ENCODE measurements at places on chromosomes 12 and 14.
A peak's percentile ranks its signal among the peaks of the same experiment; 100 is the strongest.

DNA sequence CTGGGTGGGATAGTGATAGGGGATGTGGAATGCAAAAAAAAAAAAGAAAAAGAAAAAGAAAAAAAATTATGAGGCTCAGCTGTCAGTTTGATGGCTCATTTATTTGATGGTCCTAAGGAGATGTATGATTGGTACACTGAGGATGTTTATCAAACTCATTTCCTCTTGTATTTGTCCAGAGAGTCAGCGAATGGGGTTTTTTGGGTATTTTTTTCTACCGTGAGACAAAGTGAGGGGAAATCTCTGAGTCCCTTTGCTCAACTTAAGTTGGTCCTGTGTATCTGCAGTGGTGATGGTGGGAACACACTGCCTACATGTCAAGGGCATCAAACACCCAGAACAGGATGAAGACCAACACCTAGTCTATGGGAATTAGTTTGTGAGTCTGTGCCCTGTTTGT is 176.9 kb upstream of the HIF1A start:
- no peak for DNase-seq

- no peak for DNase-seq
Observed at GRCh38 chr14:75619548-75619947, 41.1 kb downstream of the ERG28 start.

DNA sequence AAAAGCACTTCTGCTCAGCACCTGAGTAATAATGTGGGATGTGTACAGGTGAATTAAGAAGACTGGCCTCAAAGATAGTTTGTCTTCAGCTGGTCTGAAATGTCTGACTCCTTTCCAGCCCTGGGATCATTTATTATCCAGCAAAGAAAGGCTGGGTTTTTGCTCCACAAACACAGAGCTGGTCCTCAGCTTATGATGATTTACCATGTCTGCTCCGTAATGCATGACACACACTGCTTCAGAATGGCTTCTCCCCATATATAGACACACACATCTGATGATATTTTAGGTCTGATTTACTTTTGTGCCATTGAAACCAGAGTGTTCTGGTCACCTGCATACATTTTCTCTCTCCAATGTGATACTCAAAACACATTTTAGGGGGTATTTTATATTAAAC is 225.0 kb downstream of the SLC25A21 start:
- no peak for DNase-seq

- no peak for DNase-seq
Observed at GRCh38 chr12:97368462-97369163, 94.0 kb upstream of the RMST start.

DNA sequence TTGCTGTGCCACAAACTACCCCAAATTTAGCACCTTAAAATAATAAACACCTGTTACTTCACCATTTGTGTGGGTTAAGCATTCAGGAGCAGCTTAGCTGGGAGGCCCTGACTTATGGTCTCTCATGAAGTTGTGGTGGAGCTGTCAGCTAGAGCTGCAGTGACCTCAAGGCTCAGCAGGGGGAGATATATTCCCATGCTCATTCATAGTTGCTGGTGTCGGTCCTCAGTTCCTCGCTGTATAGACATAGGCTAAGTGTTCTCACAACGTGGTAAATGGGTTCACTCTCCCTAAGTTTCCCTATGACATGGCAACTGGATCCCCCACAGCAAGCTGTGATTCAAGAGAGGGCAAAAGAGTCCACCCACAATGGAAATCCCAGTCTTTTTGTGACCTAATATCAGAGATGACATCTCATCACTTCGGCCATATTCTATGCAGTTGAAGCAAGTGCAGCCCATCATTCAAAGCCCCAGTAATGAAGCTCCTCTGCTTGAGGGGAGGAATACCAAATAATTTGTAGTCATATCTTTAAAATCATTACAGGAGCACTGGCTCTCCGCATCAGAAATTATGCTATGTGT is 41.1 kb downstream of the PRB3 start:
- DNase-seq = peak; percentile 54

Measured in astrocyte of the spinal cord (primary cell).